ENCODE measurements at places on chromosomes 6 and 20.

DNA sequence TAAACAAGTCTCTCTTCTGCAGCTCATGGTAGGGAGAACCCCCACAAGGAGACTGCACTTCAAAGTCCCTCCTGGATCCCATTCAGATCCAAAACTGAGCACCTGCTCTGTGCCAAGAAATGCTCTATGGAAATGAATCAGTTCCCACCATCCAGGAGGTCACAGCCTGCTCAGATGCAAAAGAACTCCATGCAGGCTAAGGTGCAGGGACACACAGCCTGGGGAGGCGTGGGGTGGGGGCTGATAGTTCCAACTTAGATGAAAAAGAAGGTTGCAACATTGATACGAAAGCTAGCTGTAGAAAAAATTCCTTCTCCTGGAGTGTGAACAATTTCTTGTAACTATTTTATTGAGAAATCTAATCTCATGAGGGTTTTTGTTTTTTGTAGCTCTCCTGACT is 111.0 kb upstream of the TMEM170B start:
- DNase-seq = no peak

DNA sequence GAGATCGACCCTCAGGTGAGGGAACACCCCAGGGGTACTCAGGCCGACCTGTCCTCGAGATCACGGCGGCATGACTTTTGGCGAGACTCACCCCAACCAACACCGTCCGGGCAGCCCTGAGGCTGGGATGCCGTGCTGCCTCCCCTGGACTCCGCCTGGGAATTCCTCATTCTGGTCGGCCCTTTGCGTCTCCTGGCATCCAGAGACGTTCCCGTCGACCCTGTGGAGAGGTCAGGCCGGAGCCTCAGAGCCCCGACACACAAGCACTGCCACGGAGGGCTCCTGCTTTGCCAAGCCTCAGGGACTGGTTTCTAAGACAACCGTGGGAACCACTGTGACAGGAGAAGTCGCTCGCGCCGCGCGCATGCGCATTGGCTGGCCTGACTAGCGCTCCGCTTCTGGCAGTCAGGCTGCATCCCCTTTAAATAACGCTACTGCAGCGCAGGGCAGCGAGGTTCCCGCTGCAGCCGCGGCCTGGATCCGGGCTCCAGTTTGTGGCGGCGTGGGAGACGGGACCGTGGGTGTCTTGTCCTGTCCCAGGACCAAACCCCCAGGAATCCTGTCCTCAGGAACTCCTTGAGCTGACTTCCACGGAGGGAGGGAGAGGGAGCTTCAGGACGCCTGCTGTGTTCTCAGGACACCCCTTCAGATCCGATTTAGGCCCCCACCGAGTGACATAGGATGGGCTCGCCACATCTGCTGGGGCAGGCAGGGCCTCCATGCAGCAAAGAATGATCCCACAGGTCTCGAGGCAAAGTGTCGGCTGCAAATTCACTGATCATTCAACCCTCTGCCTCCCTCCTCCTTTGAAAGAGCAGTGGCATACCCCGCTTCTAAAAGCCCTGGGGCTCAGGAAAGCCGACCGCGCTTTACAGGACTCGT is 163.2 kb upstream of the ZNF337 start:
- peak; percentile 78 for DNase-seq

DNA sequence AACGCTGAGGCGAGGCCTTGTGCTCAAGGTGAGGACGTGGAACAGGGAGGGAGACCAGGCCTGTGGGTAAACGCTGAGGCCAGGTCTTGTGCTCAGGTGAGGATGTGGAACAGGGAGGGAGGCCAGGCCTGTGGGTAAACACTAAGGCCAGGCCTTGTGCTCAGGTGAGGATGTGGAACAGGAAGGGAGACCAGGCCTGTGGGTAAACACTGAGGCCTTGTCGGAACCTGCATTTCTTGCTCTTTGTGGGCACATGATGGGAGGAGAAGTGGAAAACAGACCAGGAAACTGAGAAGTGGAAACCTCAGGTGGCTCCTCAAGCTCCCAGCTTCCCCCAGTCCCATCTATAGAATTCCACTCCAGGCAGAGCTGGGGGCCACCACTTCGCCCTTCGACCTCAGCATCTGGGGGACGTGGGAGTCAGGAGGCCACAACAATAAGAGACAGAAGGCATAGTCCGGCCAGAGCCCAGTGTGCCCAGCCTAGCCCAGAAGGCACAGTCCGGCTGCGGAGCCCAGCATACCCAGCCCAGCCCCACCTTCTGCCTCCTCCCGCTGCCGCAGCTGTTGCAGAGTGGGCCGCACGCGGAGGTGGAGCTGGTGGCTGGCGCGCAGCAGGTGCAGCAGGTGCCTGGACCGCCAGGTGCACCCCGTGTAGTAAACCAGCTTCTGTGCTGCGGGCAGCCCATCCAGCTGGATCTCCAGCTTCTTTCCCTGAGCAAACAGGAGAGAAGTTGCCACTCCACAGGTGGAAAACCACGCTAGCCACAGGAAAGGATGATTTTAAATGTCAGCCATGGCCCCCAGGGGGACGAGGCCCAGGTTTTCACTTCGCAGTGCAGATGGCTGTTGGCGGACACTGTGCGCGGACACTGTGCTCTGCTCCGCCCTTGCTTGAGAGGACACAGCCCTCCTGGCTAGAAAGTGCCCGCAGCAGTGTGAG is 17.5 kb downstream of the FRMD1 start:
- DNase-seq = no peak

GRCh38 chr6:169829786-169830185 is 78.4 kb downstream of the ERMARD start:
- no peak for DNase-seq
